Hematopoietic multipotent progenitor cell treated with erythropoietin and hydrocortisone succinate and interleukin-3 and kit ligand, for 6 days (in vitro differentiated cells): ENCODE measurements at places on chromosomes 5 and 9.
A peak's percentile ranks its signal among the peaks of the same experiment; 100 is the strongest.

DNA sequence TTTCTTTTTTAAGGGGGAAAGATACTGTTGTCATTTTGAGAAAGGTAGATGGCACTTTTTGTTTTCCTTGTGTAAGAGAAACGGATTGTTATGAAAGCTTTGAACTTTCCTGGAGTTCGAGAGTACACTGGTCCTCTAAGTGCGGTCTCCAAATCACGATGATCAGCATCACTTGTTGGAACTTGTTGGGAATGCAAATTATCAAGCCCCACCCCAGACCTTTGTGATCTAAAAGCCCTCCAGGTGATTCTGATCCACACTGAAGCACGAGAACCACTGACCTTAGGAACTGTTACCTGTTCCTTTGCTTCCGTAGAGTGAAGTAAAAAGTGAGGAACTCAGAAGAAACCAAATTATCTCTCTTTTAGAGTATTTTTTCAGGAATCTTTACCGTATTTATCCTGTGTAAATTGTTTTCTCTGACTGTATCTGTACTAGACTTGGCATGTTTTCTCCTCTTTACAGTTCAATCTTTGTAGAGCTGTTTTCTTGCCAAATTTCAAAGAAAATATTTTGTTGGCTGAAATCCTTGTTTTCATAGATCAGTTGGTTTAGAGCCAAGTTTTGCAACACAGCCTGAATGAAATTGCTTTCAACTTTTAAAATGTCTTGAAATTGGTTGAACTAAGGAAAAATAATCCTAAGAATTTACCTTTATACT is 4.0 kb downstream of the MAT2B start:
- DNase-seq, result peak; percentile 46

DNA sequence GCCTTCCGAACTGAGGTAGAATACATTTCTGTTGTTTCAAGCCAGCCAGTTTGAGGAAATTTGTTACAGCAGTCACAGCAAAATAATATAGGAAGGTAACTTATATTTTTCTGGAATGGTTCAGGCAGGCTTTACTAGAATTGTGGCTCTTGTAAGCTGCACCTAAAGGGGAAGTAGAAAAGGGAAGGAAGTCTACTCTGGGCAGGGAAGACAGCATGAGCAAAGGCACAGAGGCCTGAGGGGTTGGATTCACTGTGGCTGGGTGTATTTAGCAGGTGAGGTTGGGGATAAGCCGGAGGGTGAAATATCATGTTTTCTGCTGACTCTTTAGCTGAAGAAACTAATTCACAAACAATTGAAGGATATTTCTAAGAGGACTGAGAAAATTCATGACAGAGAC is 183.5 kb downstream of the GAS1 start:
- DNase-seq, result no peak

DNA sequence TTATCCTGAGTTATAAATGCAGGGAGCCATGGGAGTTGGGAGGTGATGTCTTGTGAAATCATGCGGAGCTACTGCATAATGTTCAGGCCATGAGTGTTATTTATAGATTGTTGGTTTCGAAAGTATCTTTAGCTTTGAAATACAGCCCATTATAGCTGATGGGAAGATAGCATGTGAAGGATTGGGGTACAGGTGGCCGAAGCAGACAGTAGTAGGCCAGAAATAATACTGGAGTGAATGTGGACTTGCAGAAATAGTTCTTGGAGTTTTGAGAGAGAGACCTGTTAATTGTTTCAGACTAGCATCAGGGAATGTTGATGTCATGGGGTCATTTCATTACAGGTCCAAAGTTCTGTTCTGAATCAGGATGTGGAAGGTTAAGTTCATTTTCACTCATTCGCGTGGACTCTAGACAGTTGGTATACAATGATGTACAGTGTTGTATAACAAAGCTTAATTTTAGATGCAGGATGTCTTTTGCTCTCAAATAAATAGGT is 3.8 kb downstream of the ATP6V1G1 start:
- DNase-seq, result no peak

DNA sequence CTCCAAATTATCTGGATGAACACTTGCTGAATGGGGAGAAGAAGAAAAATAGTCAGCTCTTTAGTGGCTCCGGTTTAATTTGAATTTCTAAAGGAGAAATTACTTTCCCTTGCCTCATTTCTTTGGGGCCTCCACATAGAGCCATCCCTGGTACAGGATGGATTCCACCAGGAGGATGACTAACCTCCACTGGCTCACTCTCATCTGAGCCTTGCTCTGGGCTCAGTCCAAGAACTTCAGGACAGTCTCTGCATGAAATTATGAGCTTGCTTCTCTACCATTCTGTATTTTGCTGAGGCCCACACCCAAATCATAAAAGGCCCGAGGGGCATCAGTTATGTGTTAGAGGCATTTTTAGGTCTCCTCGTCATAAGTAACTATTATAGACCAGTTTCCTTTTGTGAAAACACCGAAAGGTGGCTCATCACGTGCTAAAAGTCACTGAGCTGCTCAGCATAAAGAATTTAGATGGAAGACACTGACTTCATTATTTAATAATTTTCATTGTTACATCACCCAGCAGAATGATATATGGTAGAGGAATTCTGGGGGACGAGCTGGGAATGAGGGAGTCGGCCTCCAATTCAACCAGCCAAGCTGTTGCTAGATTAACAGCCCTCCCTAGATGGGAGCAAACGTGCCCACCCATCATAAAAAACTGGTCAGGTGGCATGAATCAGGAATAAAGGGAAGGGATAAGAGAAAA is 222.1 kb downstream of the TARS1 start:
- no peak for DNase-seq

DNA sequence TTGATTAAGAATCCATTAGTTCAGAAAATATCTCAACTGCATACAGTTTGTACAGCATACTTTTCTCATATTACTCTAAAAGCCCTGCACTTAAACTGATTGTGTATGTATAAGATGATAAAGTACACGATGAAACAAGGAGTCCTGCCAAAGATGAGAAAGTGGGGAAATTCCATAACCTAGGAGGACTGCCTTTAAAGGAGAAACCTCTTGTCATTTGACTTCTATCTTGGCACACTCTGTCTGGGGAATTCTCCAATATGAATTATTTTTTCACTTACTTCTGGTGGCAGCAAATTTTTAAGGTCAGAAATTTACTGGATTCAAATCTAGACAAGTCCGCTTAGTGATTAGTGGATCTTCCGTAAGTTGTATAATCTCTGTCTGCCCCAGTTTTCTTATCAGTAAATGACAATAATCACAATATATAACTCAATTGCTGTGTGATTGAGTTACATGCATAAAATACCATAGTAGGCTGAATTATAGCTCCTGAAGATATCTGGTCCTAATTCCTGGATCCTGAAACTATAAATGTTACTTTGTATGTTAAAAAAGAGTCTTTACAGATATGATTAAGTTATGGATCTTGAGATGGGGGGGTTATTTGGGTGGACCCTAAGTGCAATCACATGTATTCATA is 17.0 kb upstream of the ISOC1 start:
- DNase-seq, result no peak

DNA sequence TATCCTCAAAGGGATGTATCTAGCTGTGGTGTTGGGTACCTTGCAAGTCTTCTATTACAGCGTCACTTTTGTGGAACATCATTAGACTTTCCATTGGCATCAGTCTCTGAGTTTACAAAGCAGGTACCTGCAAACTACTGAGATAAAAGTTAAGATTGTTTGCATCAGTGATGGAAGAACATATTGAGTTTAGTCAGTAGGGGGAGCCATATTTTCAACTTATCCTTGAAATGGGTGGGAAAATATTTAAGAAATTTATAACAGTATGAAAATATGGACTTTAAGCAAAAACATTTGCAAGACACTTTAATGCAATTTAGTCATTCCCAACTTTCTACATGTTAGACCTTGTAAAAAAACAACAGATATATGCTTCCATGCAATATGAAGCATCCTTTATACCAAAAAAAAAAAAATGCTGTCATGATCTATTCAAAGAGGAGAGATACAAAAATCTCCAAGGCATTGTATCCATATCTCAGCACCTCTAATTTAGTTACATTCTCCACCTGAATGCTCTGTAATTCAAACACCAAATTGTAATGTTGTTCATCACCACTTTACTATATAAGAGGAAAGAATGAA is 98.6 kb upstream of the ADAMTS19 start:
- peak; percentile 34 for DNase-seq

GRCh38 chr5:91281401-91281800 is 101.7 kb downstream of the ARRDC3 start:
- no peak for DNase-seq

GRCh38 chr5:147454996-147455677 is 54.7 kb downstream of the DPYSL3 start:
- DNase-seq, result no peak
